ENCODE measurements at places on chromosomes 3 and 15.

DNA sequence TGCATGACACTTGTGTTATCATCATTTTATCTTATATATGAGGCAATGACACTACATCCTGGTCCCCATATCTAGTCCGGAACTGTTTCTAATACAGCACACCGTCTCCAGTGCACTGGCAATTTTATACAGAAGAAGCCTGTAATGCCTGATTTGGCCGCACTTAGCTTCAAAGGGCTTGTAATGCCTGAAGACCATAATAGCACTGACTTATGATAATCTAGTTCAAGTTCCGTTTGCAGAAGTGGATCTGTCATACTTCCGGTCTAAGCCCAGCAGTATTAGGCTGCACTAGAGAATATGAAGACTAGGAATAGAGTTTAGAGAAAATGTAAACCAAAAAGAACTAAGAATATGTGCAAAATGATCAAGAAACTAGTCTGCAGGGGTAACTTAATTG lies 1.3 kb downstream of the BNIP2 start:
- peak; percentile 92 for DNase-seq

DNA sequence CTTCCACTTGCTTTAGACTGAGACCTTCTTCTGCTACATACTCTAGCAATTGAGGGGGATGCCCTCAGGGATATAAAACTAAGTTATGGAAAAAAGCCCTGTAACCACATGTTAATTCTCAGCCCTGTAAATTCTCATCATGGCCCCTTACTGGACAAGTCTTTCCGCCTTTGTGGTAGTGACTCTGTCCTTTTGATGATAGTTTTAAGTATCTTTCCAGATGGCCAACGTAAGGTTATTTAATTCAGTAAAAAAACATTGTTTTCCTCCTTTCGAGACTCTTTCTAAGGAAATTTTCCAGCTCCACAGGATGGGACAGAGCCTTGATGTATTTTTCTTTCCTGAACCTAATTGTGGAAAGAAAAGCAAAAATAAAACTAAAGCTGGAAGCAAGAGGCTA lies 25.3 kb upstream of the TM4SF4 start:
- DNase-seq = no peak

GRCh38 chr3:96331341-96331740 lies 483.1 kb upstream of the EPHA6 start:
- DNase-seq = no peak

DNA sequence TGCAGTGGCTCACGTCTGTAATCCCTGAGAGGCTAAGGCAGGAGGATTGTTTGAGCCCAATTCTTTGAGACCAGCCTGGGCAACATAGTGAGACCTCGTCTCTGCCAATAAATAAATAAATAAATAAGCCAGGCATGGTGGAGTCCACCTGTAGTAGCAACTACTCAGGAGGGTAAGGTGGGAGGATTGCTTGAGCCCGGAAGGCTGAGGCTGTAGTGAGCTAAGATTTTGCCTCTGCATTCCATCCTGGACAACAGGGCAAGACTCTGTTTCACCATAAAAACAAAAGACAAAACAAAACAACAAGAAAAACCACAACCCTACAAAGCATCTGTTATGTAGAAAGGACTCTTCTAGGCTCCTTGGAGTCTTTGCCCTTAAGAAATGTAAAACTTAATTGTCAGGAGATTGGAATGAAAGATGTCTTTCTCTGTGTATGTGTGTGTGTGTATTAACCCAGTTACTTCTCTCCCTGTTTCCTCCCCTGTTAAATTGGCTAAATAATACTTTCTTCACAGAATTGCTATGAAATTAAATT lies 9.5 kb downstream of the NECTIN3 start:
- DNase-seq = no peak

GRCh38 chr15:89492934-89493631 lies 3.3 kb downstream of the RHCG start:
- no peak for DNase-seq

- no peak for DNase-seq
Measured at GRCh38 chr3:171658841-171659240, 151.4 kb downstream of the PLD1 start.

- DNase-seq = no peak
Measured at GRCh38 chr3:33652736-33653135, 65.3 kb downstream of the CLASP2 start.

- DNase-seq = no peak
Measured at GRCh38 chr15:62938825-62939224, 103.7 kb upstream of the TPM1 start.

All from suppressor macrophage (primary cell).